ENCODE measurements at places on chromosomes 16 and 17.
A peak's percentile ranks its signal among the peaks of the same experiment; 100 is the strongest.

DNA sequence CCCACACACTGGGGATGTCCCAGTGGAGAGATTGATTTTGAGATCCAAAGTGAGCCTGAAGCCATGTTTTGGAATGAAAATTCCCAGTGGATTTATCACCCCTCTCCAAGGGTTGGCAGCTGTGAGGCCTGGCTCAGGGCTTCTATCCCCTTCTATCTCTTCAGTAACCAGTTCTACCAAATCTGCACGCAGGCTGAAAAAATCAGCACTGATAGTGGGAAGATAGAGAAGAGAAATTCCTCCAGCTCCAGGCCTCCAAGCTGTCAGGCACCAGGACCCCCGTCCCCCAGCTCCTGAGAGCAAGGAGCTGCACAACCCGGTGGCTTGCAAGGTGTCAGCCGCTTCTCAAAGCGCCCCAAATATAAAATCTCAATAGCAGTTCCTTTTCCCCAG, 1.0 kb downstream of the FLOT2 start:
- no peak for DNase-seq

- DNase-seq: no peak
Observed at GRCh38 chr16:87757841-87758426, 7.9 kb downstream of the KLHDC4 start.

- DNase-seq: no peak
Observed at GRCh38 chr17:61126473-61127249, 273.0 kb upstream of the TBX2 start.

GRCh38 chr17:42706732-42707131, 24.4 kb downstream of the CNTNAP1 start:
- DNase-seq: no peak

GRCh38 chr17:38425031-38425430, 3.2 kb upstream of the ARHGAP23 start:
- DNase-seq: no peak

DNA sequence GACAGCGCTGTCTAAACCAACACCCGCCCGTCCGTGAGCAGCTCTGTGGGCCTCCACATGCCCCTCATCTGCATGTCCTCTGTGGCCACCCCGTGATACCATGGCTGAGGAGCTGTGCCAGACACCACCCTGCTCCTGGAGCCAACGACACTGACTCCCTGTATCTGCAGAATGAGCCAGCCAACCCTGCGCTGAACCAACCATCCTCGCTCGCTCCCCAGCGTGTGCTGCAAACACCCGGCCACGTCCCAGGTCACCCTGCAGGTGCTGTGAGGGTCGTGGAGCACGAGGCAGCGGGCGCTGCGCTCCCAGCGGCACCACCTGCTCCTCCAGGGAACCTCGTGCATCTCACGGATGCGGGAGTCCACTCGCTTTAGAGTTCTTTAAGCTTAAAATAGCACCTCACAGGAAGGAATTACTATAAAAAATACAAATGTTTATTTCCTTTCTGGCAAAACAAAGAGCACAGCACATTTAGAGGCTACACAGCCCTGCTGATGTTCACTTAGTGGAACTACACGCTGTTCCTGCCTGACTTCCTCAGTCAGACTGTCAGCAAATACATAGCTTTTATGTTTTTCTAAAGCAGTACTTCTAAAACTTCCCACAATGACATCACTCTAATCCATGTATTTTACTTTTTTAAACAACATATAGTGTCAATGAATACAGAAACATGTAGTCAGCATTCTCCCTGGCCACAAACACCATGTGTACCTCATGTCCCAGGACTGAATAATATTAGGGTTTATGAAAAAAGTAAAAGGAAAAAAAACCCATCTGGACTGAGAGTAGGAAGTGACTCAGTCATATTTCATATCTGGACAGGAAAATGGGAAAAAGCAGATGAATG, 43.5 kb downstream of the MAP1LC3B start:
- no peak for DNase-seq

GRCh38 chr17:8338753-8339140, 893 bp upstream of the ODF4 start:
- DNase-seq: no peak

GRCh38 chr16:56347670-56348069, 77.7 kb downstream of the AMFR start:
- no peak for DNase-seq

DNA sequence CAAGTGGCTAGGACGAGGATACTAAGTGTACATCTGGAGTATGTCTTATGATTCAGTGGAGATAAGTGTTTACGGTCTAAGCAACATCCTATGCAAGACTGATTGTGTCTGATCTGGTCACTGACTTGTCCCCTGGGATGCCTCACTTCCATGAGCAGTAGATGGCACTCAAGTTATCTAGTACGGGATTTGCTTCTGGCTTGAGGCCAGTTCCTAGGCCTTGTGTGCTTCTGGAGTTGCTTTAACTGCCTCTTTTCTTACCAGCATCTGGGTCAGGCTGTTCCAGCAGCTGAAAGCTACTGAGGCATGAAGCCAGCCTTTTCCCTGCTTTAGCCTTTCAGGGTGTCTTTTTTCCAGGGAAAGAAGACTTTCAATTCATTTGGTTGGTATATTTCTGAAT, 23.0 kb downstream of the SUPT6H start:
- peak; percentile 98 for DNase-seq

DNA sequence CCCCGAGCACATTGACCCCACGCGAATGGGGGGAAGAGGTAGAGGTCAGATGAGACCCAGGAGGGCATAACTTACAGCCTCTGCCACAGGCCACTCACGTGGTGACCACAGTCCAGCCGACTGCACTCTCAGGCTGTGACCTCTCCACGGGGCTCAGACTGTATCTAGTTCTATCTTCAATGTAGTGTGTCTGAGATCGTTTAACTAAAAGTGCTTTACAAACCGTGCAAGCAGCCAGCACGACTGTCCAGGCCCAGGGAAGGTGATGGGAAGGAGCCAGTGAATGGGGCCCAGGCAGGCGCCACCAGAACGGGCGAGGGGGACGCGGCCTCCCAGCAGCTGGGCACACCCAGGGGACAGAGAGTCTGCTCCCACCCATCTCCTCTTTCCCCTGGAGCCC, 108.6 kb downstream of the ANKRD11 start:
- DNase-seq: no peak

GRCh38 chr16:81649561-81650184, 129.4 kb upstream of the PLCG2 start:
- no peak for DNase-seq

DNA sequence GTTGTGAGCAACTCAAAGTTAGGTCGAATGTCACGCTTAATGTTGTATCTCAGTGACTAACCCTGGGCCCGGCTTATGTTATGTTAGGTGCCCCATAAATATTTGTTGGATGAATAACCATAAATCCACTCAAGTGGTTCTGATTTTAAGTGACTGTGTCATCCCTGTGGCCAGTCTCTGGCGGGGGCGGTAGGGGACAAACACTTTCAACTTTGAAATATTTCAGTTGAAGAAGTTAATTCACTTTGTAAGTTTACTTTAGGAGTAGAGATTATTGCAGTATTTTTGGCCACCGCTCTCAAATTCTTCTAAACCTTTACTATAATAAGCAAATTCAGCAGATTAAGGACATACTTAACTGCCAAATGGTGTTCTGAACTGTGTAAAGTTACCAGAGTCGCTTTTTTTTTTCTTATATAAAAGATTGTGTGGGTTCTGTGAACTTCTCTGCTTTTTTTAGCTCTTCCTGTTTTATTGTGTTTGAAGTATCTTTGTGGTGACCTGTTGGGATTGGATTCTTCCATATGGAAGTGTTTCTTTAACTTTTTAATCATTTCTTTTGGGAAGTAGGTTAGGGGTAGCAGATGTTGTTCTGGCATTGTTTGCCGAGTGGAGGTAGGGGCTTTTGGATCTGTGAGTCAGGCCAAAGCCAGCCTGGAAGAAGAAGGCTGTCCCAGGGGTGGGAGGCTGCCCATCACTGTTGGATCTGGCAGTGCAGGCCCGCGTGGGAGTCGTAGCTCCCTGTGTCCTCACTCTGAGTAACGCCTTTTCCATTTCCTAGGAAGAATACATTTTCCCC, 61.4 kb upstream of the TBX2 start:
- no peak for DNase-seq

DNA sequence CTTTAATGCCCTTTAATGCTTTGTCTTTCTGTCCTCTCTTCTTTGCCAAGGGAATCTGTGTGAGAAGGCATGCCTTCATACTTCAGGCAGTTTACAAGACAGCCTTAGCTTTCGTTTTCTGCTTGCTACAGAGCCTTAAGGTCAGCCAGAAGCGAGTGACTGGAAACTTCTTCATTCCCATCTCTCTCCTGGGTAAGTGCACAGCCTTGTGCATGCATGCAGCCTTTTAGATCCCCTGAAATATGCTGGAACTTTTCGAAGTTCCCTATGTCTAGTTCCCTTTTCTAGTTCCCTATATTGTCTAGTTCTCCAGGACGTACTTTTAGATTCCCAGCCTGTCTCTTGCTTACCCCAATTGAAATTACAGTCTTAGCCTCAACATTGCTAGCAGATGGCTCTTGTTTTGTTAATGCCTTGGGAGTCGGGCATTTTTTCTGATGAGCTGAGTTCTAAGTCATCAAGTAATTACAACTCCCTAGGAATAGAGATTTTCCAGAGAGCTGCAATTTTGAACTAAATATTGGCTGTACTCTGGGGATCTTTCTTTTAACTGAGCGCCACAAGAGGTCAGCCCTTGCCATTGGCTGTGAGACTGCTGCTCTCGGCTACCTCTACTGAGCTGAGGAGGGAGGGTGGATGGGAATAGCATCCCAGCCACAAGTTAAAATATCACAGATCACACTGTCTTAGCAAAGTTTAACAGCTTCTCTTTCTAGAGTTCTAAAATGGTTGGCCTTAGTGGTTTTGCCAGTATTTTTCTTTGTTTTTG, 22.7 kb upstream of the PPM1D start:
- DNase-seq: no peak

DNA sequence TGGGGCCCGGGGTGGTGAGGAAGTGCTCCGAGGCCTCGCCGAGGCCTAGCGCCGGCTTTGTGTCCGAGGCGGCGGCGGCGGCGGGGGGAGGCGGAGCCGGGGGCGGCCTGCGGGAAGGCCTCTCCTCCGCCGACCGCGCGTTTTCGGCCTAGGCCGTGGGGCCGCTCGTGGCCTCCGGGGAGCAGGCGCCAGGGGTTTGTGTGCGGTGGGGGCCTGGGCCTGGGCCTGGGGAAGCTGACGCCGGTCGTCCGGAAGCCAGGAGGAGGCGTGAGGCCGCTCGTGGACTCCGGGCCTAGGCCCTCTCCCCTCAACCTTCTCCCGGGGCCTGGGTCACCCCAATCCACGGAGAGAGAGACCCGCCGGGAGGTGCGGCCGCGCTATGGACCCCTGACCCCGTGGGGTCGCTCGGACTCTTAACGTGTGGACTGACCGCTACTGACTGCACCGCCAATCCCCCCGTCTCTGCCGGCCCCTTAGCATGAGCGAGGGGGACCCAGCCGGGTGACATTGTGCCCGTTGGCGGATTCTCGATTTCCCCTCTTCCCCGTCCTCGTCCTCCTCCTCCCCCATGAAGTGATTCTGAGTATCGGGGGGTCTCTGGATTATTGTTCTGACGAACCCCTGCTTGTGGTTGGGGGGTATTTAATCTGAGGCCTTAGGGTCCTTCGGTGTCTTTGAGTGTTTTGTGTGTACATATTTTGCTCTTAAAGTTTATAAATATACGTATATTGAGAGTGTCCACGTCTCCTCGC, 660 bp downstream of the RBBP6 start:
- no peak for DNase-seq

DNA sequence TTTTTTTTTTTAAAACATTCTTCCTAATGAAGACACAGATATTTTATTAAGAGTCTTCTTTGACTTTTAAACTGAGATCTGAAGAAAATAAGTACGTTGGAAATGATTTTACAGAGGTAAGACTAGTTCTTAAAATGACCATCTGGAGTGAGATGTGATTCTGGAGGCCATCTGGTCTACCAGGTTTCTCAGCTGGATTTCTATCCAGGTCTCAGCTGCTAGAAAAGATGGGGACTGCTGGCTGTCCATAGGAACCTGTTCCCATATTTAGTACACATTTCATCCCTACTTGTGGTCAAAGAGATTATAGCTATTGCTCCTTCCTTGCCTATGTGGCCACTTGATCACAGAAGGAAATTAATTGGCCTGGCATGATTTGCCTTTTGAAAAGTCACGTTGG, 12.2 kb downstream of the PMFBP1 start:
- peak; percentile 26 for DNase-seq

DNA sequence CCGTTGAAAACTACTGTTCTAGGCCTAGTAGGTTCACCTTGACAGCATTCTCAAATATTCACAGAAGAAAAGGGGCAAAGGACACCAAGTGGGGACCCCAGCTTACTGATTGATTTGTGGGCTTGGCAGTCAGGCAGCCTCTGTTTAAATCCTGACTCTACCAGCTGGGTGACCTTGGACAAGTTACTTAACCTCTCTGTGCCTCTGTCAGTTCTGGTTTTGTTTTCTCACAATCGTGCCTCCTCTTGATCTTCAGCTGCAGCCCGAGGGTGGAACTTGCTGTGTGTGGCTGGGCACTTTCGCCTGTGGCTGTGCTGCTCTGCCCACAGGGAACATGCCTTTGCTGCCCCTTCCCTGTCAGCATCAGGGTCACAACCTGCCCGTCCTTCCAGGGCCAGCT, 17.8 kb downstream of the RAP1GAP2 start:
- DNase-seq: no peak

GRCh38 chr17:78641243-78641642, 64.0 kb upstream of the DNAH17 start:
- no peak for DNase-seq

DNA sequence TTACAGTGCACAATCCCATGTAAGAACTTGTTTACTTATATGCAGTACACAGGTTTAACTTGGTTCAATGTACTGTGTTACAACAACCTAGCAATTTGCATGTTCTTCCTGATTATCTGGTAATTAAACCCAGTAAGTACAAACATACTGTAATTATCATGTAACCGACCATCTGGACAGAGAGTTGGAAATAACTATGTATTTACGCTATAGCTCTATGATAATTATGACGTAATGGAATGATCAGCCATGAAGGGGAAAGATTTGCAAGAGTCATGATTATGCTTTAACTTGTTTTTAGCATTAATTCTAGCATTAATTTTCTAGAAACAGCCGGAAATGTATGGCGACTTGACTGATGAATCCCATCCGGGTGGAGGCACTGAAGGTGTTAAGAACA, 74.8 kb upstream of the SALL1 start:
- no peak for DNase-seq

GRCh38 chr16:77444147-77444460, 9.3 kb upstream of the ADAMTS18 start:
- no peak for DNase-seq

DNA sequence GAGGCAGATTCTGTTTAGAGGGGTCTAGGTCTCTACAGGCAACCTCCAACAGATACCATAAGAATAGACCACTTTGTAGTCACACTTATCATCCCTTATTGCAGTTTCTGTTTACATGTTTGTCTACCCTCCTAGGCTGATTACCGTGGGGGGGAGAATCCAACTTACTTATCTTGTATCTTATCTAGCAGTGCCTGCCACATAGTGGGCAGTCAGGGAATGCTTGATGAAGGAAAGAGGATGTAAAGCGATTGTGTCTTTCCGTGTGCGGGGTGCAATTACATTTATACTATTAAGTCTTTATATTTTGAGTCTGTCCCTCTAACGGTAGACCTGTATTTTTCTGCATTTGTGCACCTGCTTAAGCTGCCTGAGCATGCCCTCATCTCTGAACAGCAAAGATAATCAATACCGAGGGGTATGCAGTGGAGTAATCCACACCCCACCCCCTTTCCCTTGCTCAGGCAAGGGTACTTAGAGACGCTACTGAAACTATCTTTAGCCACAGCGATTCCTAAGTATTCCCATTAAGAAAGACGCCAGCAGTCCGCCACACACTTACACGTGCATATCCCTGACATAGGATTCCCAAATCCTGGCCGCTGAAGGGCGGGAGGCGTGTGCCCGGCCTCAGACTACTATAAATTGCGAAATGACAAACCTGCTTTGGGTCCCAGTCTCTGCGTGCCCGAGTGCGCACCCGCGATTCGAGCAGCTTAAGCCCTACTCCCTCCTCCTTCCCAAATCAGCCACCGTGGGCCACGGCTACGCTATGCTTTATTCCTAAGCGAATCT, 635 bp upstream of the AATF start:
- DNase-seq: peak; percentile 49
